A375 (cell line): ENCODE measurements at places on chromosomes 4 and X. TPM values are rescaled to one million over a fixed set of nuclear protein-coding genes. Genes with fewer than 3 reads are reported as not detected.

PABPC1L2A gene
- not detected in 2 replicates for total RNA-seq

PNMA6F gene
- total RNA-seq: not detected in 2 replicates

INTU gene
- total RNA-seq: 1.4 and 1.9 TPM in 2 replicates

IGFBP7 gene
- 136 and 168 TPM in 2 replicates for total RNA-seq
